NCI-H2029 treated with DMSO at 0.1 percent for 48 hours (cell line): ENCODE measurements at places on chromosomes 6 and 20.

GRCh38 chr6:83708546-83708969, 343 bp downstream of the SNAP91 start:
- DNase-seq: no peak

- DNase-seq: no peak
Observed at GRCh38 chr6:92364948-92365541, 1054.3 kb downstream of the EPHA7 start.

DNA sequence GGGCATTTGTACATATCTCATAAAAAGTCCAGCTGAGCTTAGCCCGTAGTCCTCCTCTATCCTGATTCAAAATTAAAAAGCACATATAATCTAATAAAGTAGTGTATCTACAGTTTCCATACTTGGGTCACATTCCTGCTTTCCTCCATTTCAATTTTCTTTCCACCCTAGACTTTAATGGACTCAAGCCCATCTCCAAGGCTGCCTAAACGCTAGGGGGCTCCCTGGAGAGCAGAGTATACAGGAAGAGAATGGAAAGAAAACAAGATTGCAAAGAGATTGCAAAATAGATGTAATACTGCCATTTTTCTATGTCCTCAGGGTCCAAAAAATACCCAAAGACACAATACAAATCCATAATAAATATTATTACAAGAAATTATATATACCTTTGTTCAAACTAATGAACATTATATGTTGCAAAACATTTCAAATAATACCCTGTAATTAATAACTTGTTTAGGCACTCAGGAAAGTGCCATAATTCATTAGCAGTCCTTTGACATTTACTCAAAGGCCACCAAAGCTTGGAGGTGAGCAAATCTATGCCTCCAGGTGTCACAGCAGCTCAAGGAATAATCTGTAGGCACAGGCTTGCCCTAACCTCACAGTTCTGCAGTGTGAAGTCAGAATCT, 2.4 kb upstream of the MCM3 start:
- DNase-seq: peak; percentile 27

- DNase-seq: no peak
Observed at GRCh38 chr6:51626391-51626790, 461.0 kb downstream of the PKHD1 start.

- peak; percentile 69 for DNase-seq
Observed at GRCh38 chr20:36538026-36538722, 3.1 kb upstream of the MYL9 start.

GRCh38 chr6:150729188-150729748, 129.6 kb downstream of the PLEKHG1 start:
- DNase-seq: no peak

DNA sequence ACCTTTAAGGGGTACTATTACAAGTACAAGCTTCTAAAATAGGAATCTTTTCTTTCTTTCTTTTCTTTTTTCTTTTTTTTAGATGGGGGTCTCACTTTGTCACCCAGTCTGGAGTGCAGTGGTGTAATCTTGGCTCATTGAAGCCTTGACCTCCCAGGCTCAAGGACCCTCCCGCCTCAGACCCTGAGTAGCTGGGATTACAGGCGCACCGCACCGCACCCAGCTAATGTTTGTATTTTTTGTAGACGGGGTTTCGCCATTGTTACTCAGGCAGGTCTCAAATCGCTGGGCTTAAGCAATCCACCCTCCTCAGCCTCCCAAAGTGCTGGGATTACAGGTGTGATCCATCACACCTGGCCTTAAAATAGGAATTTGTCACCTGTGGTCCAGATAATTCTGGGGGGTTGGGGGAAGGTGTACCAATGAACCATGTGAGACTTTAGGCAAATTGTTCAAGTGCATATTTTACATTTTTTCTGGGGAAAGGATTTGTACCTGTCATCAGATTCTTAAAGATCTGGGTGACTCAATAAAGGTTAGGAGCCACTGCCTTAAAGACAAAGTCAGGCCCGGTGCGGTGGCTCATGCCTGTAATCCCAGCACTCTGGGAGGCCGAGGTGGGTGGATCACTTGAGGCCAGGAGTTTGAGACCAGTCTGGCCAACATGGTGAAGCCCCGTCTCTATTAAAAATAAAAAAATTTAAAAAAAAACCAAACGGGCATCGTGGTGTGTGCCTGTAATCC, 19.7 kb upstream of the SYNJ2 start:
- DNase-seq: no peak

- no peak for DNase-seq
Observed at GRCh38 chr6:126773112-126773805, 345.2 kb upstream of the RSPO3 start.

GRCh38 chr6:17417817-17418216, 24.4 kb downstream of the CAP2 start:
- no peak for DNase-seq

GRCh38 chr20:44586289-44586911, 4.0 kb downstream of the PKIG start:
- no peak for DNase-seq

GRCh38 chr6:79269877-79270276, 35.4 kb upstream of the HMGN3 start:
- DNase-seq: no peak

- DNase-seq: no peak
Observed at GRCh38 chr6:93307505-93308409, 111.6 kb downstream of the EPHA7 start.

DNA sequence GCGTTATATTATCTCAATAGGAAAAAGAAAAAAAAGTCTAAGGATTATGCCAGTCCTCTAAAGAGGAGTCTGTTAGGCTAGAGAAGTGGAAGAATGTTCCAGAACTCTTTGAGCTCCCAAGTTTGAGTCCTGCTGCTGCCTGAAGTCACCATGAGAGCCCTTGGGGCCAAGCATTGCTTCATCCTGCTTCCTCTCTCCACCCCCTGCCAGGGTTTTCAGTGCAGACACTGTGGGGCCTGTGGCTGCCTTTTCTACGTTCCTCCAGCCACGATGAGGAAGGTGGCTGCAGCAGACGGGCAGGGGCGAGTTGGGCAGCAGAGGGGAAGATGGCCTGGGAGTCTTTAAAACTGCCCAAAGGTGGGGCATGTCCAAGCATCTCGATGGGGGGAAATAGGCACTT, 214.4 kb upstream of the KCNG1 start:
- DNase-seq: no peak

GRCh38 chr20:18428490-18429173, 38.2 kb downstream of the DZANK1 start:
- DNase-seq: no peak

DNA sequence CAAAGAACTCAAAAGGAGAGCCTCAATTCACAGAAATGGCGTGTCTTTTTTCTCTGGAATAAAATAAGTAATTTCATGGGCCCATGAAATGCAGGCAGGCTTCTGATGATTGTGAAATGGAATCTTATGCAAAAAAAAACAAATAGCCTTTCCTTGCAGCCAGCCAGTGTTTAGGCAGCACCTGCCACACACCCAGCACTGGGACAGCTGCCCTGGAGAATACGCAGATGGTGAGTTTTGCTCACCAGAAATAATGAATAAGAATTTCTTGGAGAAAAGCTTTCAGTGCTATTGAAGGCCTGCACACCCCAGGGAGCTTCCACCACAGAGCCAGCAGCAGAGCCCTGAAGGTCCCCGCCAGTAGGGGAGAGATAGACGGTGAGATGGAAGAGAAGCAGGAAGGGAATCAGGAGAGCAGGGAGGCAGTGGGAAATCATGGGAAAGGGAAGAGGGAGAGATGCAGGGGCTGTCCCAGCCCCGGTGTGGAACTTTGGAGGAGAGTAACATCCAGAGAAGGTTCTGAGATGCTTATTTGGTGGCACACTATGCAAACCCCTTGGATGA, 54.9 kb downstream of the PXDC1 start:
- DNase-seq: no peak

DNA sequence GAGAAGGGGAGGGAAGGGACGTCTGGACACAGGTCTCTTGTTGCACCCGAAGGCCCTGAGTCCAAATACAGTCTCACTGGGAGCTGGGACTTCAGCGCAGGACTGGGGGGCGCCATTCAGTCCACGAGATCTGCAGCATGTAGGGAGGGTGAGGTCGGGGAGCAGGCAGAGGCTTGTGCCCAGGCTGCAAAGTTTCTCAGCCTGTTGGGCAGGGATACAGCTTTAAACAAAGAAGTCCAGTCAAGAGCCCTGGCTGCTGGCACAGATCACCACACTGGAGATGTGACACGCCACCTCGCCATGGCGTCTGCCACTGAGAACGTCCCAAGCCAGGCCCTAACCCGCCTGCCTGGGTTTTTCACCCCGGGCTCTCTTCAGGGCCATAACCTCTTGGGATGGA, 256.6 kb downstream of the DLL1 start:
- DNase-seq: no peak

GRCh38 chr20:49768204-49769047, 44.2 kb upstream of the SLC9A8 start:
- DNase-seq: peak; percentile 60

GRCh38 chr6:119436583-119436982, 87.0 kb upstream of the MAN1A1 start:
- DNase-seq: no peak

- DNase-seq: no peak
Observed at GRCh38 chr6:11366183-11366933, 133.9 kb upstream of the NEDD9 start.

DNA sequence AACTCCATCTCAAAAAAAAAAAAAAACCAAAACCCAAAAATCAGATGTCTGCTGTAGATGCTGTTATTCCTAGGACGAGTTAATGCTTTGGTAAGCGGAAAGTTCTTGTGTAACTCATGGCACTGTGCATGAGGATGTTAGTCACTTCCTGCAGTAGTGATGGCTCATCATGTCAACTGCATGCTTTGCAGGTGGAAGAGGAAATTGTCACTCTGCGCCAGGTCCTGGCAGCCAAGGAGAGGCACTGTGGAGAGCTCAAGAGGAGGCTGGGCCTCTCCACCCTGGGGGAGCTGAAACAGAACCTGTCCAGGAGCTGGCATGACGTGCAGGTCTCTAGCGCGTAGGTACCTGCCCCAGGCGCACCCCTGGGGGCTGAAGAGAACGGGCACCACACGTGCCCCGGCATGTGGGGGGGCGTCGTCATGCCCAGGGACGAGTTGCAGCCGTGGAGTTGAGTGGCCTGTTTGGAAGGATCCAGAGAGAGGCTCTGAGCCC, 8.5 kb downstream of the TPD52L2 start:
- no peak for DNase-seq

DNA sequence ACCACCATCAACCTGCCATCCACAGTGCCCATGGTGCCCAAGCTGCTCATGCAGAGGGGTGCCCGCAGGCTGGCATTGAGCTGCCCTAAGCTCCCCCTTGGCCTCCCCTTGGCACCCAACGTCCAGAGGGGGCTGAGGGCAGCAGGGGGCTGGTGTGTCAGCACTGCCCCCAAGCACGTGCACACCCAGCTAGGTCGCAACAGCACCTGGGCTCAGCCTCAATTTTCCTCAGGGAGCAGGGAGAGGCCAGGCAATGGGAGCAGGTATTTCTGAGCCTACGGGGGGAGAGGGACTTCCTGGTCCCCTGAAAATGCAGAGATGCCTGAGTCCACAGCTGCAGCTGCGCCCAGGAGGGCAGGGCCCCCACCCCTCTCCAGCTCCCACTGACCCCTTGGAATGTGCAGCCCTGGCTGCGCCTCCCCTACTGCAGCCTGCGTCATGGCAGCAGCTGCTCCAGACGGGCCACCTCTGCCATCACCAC, 204.2 kb downstream of the ANKRD60 start:
- DNase-seq: no peak

DNA sequence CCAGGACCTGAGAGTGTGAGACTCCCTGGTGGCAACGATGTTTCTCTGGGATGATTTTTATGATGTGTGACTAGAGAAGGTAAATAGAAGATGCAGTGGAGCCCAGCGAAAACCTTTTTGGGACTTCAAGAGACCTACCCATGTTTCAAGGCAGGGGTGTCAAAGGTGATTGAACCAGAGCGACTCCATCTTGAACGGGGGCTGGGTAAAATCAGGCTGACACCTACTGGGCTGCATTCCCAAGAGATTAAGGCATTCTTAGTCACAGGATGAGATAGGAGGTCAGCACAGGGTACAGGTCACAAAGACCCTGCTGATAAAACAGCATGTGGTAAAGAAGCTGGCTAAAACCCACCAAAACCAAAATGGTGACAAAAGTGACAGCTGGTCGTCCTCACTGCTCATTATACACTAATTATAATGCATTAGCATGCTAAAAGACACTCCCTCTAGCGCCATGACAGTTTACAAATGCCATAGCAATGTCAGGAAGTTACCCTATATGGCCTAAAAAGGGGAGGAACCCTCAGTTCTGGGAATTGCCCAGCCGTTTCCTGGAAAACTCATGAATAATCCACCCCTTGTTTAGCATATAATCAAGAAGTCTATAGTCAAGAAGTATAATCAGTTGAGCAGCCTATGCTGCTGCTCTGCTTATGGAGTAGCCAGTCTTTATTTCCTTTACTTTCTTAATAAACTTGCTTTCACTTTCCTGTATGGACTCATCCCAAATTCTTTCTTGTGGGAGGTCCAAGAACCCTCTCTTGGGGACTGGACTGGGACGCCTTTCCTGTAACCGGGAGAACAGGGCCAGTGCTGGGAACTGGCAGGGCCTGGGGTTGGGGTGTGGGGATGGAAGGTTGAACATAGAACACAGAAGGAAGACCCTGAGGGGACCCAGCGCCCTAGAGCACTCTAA, 526.4 kb downstream of the QKI start:
- no peak for DNase-seq

DNA sequence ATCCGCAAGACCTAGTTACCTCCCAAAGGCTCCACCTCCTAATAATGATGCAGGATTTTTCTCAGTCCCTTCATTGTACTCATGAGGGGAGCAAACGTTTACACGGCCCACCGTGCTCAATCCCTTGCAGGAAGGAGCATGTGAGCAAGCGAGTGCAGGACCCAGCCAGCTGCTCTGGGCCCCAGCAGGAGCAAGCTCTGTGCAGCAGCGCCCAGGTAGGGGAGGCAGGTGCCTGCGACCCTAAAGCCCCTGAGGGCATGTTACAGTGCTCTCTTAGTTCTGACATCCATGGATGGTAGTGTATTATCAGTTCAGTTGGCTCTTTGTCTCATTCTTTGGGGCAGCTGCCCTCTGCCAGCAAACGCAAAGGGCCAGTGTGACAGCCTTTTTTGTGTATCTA, 143.4 kb downstream of the TBXT start:
- no peak for DNase-seq

GRCh38 chr20:7085467-7085866, 318.0 kb downstream of the BMP2 start:
- no peak for DNase-seq

DNA sequence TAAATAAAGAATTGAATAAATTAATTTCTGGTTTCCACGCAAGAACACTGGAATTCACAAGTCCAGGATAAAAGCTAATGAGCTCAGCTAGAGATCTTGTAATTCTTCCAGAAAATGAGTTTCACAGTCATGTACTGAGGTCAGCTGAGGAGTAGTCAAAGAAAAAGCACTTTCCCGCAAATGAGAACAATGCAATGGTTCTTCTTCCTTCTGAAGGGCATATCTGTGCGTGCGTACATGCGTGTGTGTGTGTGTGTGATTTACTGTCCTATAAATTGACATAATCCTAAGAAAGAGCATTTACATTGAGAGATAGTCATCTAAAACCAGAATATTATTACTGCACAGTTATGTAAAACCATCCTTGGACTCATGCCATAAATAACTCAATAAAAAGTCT, 968.9 kb upstream of the EYS start:
- no peak for DNase-seq

DNA sequence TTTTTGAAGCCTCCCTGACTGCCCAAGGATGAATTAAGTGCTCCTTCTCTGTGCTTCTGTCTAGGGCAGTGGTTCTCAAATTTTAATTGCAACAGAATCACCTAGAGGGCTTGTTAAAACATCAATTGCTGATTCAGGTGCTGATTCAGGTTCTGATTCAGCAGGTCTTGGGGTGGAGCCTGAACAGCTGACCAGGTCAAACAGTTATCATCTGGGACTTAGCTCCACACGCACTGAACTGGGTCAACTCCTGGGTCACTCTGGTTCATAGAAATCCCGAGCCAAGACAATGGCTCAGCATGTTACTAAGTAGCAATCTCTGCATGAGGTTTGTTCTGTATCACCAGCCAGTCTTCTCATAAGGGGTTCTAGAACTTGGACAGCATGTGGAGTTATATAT, 192.3 kb downstream of the GJA1 start:
- no peak for DNase-seq
